ENCODE measurements at places on chromosomes 2 and 18.

- DNase-seq: no peak
These were observed 261.1 kb upstream of the ZEB2 start for GRCh38 chr2:144780983-144781382.

- peak; percentile 58 for DNase-seq
These were observed 2.0 kb upstream of the RAB17 start for GRCh38 chr2:237592425-237592980.

DNA sequence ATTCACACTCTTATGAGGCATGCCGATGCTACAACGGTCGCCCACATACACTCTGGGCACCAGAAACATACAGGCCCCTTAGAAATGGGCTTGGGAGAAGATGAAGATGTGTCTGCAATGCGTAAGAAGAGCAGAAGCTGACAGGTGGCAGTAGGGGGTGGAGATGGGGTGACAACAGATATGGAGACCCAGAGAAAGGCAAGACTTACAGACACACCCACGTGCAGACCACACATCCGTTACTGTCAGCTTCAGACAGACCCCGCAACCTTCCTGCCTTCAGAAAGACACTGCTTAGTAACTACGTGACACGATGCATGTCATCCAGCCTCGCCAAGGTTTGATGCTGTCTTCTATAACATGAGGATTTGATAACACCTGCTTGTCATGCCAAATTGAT is 89.5 kb downstream of the ZFP36L2 start:
- no peak for DNase-seq

DNA sequence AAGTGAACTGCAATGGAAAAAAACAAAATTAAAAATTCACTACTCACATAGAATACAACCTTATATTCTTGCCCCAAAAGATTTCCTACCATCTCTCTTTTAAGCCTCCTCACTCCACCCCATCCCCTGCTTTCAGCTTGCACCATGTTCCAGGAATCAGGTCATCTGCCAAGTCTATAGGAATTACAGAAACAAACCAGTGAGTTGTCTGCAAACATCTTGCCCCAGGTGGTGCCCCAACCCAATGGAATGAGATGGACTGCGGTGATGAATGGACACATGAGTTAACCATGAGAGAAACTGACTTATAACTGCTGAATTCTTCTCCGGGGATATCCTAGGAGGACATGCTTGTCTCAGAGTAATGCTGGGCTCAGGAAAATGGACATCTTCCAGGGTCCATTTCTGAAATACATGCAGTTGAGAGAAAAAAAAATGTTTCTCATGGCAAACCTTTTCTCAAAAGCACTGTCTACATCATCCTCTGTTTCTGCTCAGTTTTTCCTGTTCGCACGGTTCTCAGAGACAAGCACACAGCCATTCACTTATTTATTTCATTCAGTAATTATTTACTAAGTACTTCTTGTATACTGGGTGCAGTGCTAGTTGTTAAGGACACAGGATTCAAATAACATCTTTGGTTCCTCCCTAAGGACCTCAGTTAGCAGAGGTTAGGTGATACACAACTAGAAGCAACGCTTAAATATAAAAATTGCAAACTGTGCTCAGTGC is 350.0 kb downstream of the RND3 start:
- DNase-seq: no peak

GRCh38 chr2:44097322-44097907 is 71.3 kb upstream of the PPM1B start:
- DNase-seq: no peak

DNA sequence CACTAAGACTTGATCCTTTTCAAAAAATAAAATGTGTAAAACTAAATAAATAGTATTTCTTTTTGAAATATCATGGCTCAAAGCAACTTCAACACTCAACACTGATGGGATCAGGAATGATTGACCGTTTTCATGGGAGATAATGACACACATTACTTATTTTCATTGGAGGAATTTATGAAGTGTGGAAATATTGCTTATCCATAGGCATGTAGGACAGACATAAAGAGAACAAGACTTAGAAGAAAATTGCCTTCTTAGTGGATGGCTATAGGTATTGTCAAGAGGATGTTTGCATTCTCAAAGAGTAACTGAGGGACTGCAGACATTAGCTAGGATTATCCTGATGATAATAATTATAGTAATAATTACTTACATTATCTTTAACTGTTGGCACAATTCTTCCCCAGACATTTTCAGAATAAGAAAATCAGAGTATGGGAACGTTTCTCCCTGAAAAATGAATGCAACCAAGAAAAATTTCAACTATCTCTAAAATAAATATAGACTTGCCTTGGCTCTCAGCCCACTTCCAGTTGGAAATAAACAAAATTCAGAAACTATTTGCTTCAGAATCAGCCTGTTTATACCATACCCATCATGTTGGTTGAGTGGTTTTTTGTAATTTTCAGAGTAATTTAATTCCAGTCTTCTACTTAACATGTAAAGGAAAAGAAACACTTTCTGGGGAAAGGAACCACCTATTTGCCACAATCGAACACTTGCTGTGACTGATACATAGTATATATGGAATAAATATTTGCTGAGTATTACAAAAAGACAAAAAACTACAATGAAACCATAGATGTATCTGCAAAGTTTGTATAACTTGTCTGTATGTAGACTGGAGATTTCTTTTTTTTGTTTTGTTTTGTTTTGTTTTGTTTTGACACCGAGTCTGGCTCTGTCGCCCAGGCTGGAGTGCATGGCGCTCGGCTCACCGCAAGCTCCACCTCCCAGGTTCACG is 165.7 kb downstream of the TMX3 start:
- DNase-seq: no peak

DNA sequence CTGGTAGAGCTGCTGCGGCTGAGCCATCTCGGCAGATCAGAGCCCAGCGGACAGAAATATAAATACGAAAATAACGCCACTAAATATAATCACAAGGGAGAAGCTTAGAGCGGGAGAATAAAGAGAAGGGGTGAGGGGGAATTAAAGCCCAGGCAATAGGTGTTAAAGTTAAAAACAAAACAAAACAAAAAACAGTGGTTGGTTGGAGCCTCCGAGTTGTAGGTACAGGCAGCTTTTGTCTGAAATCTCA is 1.3 kb upstream of the MEIS1 start:
- no peak for DNase-seq

- DNase-seq: no peak
These were observed 38.4 kb downstream of the ZNF638 start for GRCh38 chr2:71370015-71370414.

DNA sequence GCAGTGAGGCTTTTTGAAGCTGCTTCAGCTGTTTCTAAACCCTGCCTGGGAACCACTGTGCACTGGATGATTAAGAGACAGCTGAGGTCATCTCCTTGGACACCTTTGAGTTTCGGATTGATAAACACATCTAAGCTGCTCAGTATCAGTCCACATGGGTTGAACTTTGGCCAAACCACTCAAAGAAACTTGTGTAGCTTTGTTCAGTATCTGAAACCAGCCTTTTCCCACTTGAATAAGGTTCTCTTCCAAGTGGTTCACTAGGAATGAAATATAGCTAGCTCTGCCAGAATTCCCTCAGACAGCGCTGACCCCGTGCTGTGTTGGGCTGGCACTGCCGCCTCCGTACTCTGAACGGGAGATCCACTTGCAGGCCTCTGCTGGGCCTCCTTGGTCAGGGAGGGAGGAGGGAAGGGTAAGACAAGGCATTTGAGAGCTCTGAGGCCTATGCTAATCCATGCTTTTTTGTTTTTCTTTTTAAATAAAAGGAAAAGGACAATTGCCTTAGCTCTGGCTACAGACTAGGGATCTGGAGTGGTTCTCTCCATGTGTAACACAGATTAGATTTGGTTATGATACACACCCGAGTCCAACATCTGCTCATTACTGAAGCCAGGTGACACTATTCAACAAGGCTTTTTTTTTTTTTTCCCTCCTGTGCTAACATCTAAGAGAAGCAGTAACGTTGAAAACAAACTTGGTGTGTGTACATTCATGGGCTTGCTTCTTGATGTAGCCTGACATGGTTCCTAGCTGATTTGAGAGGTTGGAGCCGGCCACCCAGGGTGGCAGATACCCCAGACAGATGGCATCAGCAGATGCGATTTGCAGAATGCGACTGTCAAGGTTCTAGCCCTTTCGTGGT is 67.7 kb downstream of the NCK2 start:
- DNase-seq: no peak

DNA sequence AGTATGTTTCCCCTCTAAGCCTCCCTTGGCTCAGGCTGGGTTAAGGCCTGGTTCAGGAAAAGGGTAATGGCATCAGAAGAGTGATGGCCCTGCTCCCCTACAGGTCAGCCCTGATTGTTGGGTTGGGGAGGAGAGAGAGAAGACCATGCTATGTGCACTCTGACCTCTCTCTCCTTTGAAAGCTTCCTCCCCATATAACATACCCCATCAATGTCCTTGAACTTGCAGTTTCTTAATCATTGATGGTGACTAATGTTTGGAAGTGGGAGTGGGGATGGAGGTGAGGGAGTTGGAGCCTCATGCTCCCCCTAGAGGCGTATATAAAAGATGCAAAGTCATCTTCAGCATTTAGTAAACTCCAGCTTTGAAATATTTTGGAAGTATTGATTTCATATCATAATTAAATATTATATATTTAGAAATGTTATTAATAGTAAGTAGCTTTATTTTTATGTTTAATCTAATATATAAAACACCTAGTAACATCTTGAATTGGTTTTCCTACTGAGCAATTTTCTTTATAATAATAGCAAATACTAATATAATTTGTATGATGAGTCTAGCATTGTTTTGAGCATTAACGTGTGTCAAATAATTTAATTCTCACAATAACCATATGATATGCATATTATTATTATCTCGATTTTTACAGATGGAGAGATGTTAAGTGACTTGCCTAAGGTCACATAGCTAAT is 8.8 kb downstream of the PLCL1 start:
- no peak for DNase-seq

- no peak for DNase-seq
These were observed 47.6 kb upstream of the STON1 start for GRCh38 chr2:48482313-48482712.

DNA sequence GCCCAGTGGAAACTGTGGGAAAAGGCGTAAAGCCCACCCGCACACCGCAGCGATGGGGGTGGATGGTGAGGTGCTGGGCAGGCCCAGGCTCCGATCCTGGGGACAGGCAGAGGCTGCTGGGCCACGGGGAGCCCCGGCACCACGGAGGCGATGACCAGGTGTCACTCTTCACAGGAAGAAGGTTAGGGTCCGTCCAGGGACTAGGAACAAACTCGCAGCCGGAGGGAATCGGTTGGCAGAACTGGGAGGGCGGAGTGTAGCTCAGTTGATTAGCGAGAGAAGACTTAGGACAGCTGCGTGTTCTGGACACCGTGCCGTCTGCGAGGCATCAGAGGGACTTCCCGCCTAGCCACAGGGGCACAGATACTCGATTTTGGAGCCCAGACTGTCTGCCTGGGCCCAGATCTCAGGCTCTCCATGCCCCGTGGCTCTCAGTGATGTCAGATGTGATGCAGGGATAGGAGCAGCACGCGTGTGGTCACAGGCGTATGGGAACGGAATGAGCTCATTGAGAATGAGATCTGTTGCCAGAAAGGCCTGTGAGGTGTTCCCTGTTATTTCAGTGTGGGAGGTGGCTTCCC is 16.1 kb upstream of the ALLC start:
- DNase-seq: no peak

DNA sequence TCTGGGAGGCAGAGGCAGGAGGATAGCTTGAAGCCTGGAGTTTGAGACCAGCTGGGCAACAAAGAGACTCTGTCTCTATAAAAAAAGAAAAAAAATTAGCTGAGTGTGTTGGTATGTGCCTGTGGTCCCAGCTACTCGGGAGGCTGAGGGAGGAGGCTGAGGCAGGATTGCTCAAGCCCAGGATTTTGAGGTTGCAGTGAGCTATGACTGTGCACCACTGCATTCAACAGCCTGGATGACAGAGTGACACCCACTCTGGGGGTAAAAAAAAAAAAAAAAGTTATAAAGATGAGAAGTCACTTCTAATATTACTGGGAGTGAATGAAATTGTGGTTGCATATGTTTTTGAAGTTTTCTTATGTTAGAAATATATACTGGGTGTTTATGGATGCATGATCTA is 71.6 kb downstream of the C2orf74 start:
- DNase-seq: no peak

- DNase-seq: no peak
These were observed 8.0 kb downstream of the TNS1 start for GRCh38 chr2:217994776-217995274.

DNA sequence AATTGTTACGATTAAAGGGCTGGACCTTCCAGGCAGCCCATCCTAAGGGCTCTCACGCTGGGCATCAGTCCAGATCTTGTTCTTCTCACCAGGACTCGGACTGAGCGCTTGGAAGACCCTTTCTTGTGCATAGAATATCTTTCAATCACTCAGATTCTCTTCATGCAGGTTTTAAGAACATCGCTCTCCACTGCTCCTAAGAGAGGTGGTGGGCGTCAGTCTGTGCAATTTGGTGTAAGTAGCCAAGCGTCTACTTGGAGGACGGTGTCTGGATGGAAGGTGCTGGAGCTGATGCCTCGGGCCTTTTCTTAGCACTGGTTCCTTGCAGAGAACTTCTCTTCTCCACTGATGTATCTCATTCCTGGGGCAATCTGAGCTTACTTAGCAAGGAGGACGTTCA is 68.7 kb downstream of the ASB1 start:
- DNase-seq: peak; percentile 12

DNA sequence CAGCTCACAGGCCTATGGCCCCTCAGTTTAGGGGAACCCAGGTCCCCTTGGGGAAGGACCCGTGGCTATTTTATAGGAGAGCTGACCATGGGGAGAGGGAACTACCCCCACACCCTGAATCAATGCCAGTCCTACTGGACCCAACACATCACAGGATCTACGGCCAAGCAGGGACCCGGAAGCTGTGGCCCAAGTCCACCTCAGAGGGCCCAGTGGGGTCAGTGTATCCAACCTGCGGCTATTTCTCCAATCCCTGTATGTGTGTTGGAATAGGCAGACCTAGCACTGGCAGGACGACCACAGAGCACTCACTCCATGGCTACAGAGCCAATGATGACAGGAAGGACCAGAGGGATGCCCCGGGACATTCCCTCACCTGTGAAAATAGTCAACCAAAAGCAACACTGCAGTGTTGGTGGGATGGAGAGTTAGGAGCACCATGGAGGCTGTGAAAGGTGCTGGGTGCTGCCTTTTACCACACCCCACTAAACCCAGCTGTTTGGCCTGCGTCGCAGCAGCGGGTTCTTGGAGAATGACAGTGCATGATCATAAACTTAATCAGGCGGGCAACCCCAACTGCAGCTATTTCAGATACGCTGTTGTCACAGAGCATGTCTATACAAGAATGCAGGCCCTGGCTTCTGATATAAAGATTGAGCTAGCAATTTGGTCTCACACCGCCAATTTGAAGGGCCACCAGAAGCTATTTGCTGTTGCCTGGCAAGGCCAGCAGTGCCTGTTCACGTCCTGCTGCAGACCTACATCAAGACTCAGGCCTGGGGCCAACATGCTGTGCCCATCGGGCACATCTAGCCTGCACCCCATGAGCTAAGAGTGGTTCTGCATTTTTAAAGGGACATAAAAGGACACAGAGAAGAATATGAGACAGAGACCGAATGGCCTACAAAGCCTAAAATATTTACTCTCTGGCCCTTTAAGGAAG is 110.4 kb downstream of the EIPR1 start:
- DNase-seq: peak; percentile 60

DNA sequence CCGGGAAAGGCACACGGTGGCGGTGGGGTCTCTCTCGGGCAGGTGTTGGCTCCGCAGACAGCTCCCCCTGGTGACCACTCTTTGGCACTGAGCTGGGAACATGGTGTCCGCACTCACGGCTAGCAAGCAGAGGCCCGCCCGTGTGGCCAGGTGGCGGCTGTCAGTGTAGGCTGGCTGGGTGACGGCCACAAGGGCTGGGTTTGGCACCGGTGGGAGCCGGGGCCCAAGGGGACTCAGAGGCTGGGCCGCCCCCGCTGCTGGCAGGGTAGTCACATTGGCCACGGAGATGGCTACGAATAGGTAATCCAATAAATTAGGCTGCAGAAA is 1071.7 kb downstream of the RPIA start:
- DNase-seq: peak; percentile 74

- DNase-seq: no peak
These were observed 32.9 kb upstream of the GCG start for GRCh38 chr2:162184821-162185450.

Measured in suprapubic skin (tissue), 4 donors.